ENCODE measurements at places on chromosomes 5 and 9.

GRCh38 chr5:32942225-32942989, 231.3 kb downstream of the NPR3 start:
- no peak for DNase-seq

- no peak for DNase-seq
These were observed 20.2 kb downstream of the EXD3 start for GRCh38 chr9:137402746-137403145.

- no peak for DNase-seq
These were observed 547.1 kb downstream of the CDH12 start for GRCh38 chr5:22306011-22306410.

DNA sequence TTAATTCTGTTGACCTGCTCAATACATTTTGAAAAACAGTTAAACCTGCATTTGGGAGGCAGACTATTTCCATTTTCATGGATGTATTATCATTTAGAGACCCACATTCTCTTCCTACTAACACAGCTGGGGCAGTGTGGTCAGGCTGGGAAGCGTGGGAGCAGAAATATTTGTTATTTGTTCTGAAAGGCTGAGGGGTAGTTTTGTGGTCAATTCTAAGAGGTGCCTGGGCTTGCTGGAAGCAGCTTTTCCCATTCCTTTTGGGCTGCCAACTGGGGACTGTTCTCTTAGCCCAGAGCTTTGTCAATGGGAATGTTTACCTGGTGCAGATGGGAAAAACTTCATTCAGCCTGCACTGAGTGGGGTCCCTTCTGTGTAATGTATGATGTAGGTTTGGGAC, 171.4 kb upstream of the DAP start:
- no peak for DNase-seq

DNA sequence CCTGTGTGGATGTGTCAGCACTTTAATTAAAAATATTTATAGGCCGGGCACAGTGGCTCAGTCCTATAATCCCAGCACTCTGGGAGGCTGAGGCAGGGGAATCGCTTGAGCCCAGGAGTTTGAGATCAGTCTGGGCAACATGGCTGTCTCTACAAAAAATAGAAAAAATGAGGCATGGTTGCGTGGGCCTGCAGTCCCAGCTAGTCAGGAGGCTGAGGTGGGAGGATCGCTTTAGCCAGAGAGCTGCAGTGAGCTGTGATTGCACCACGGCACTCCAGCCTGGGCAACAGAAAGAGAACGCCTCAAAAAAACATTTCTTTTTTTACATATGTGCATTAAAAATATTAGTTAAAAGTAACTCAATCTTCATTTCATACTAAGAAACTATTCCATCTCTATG, 6.2 kb downstream of the TBC1D9B start:
- DNase-seq = no peak

- DNase-seq = no peak
These were observed 31.4 kb downstream of the GCNT1 start for GRCh38 chr9:76490249-76490990.

DNA sequence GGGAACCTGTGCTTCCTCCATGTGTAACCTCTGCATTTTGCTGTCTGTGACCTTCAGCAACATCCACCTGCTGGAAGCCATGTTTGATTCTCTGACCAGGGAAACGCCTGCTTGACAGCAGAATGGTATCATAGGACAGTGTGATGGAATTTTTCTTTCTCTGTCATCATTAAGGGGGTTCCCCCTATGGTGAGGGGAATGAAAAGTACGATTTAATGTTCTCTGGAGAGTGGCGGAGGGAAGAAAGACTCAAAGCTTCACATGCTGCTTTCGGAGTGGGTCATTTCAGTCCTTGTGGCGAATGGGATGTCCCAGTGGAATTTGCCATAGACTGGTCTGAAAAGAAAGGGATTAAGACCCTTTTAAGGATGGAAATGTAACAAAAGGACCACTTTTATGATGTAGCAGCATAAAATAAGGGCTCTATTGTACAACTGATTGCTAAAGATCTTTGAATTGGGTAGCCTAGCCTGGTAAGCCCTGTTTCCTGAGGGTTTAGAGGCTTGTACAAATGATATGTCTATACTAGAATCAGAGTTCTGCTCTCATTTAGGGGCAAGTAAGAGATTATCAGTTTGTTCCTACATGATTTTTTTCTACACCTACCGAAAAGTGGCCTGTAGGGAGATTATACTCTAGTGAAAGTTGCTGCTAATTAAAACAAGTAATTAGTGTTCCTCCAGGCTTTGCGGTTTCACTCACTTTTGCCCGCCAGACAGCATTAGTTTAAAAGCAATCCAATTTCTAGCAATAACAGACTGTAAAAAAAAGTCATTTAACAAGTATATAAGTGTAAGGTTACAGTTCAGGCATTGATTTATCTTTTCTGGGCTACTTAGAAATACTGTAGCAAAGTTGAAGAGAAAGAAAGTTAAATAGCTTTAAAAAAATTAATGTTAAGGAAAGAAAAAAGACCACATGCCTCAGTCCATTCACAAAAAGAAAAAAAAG, 904.5 kb downstream of the NR2F1-AS1 start:
- DNase-seq = no peak

- no peak for DNase-seq
These were observed 77.9 kb upstream of the ATG10 start for GRCh38 chr5:81893961-81894360.

- DNase-seq = no peak
These were observed 29.8 kb upstream of the BNIP1 start for GRCh38 chr5:173114536-173114935.

GRCh38 chr5:28751396-28751795, 1713.0 kb upstream of the CDH9 start:
- DNase-seq = no peak

DNA sequence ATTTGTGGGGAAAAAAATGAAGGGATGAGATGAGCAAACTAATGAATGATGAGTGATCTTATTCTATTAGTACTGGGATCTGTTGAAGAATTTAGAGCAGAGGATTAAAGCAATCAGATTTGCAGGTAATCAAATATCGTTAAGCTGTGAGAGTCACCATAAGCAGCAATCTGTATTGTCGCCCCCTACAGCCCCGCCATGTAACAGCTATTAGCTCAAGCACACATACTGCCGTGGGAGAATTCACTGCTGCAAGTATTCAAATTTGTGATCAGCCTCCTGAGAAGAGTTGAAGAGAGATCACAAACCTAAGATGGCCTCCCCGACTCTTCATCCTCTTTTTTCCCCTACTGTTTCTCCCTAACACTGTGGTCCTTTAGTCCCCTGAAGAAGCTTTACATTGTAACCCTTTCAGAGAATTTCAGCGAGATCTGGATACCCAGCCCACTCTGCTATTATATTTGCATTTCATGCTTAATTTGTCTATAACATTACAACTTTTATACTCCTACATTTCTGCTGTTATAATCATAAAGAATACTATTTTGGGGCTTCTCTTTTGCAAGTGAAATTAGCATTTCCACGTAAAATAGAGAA, 28.5 kb upstream of the PHF24 start:
- no peak for DNase-seq

DNA sequence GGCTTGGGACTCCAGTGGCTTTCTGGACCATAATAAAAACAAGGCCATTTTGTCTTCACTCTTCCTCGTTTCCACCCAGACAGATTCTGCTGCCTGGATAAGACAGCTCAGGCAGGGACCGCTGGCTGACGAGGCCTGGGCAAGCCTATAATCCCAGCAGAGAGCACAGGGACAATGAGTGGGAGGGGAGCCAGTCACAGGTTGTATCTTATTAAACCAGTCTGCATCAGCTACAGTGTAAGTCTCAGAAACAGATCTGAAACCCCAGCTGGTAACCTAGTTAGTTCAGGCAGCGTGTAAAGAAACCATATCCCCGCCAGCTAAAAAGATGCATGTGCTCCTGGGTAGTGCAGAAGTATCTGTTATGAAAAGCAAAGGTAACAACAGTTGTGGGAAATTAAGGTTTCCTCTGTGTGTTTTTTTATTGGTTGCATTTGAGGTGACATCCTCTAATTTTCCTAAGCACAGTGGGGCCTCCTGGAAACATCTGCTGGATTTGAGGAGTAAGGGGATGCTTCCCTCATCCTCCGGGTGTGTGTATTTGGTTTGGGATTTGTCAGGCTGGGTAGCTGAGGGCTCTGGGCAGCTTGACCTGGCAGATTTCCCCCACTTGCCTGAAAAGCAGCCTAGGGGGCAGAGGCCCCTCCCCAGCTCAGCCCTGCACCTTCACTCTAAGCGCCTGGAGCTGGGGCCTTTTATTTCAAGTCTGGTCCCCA, 15.2 kb upstream of the TAL2 start:
- no peak for DNase-seq

DNA sequence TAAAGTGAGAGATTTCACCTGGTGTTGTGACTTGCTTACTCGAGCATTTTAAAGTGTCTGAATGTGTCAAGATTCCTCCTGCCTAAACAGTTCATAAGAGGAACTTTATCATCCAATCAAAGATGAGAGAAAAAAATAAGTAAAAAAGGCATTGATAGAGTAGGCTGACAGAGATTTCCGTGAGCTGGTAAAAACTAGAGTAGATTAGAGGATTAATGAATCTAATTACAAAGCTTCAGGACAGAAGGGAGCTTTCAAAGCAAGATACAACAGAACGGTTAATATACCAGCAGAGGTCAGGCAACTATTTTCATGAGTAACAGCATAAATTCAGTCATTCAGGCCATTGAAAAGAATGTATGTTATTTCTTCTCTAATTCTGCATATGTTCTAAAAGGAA, 91.5 kb downstream of the ADAMTS6 start:
- DNase-seq = no peak

DNA sequence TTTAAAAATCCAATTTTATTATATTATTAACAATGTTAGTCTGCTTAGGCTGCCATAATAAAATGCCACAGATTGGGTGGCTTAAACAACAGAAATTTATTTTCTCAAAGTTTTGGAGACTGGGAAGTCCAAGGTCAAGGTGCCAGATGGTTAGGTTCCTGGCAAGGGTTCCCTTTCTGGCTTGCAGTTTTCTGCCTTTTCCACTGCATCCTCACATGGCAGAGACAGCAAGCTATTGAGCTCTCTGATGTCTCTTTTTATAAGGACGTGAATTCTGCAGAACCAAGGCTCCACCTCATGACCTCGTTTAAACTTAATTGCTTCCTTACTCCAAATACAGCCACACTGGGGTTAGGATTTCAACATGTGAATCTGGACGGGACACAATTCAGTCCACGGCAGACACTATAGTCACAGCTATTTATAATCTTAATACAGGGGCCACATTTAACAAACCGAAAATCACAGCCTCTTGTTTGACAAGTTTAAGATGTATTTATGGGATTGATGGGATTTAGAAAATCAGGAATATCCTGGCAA, 174.9 kb upstream of the PUM3 start:
- DNase-seq = no peak

DNA sequence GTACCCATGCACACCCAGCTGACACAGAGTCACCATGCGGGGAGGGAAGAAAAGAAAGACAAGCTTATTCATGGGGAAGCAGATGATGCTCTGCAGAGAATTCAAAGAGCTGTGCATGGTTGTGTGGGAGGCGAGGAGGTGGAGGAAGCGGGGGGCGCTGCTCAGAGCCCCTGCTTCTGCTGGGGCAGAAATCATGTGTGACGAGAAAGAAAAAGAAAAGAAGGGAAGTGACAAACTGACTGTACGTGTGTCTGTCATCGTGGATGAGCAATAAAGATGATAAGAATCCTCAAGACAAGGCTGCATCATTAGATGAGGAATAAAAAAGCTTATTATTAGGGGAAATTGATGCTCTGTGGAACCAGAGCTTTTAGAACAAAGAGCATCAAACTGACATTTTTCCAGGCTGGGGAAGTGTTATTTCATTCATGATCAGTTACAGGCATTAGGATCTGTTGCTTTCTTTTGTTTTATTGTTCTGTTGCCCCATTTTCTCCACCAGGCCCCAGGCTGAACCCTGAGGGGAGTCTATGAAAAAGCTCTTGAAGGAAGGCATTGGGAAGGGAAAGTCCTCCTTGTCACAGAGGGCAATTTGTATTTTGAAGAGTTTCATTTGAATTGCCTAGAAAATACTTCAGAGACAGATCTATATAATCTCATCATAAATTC, 20.3 kb upstream of the SH3RF2 start:
- no peak for DNase-seq

- no peak for DNase-seq
These were observed 25.4 kb upstream of the MYOT start for GRCh38 chr5:137842296-137842695.

DNA sequence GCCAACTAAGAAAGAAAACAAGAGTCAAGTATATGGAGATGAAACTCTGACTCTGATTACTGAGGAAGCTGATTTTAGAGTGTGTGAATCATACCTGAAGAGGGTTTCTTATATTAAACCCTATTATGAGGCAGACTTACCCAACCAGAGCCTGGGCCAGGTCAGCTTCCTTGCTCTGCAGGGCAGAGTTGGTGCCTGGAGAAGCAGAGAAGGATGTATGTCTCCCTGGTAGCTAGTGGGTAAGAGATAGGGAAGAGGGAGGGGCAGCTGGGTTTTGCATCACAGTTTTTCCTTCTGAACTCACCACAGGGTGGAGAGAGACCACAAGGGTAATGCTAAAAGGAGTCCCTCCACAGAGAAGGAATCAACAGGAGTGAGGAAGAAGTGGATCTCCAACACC, 104.1 kb downstream of the CMYA5 start:
- no peak for DNase-seq

GRCh38 chr9:79254900-79255650, 316.7 kb upstream of the TLE4 start:
- DNase-seq = no peak

DNA sequence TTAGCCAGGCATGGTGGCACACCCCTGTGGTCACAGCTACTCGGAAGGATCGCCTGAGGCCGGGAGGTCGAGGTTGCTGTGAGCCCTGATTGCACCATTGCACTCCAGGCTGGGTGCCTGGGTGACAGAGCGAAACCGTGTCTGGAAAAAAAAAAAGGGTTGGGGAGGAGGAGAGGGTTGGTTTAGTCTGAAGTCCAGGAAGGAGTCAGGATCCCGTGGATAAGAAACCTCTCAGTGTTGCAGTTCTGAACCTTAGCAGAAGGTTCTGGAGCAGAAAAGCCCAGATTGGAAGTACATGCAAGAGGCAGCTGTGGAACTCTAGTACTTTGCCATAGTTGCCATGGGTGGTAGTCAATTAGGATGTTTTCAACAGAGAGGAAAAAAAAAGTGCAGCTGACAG, 125.2 kb upstream of the CPEB4 start:
- no peak for DNase-seq

GRCh38 chr9:120559546-120559945, 20.4 kb downstream of the CDK5RAP2 start:
- DNase-seq = no peak

GRCh38 chr9:98385751-98386150, 130.3 kb upstream of the TBC1D2 start:
- DNase-seq = no peak

GRCh38 chr9:98235126-98235525, 20.3 kb downstream of the TBC1D2 start:
- no peak for DNase-seq

DNA sequence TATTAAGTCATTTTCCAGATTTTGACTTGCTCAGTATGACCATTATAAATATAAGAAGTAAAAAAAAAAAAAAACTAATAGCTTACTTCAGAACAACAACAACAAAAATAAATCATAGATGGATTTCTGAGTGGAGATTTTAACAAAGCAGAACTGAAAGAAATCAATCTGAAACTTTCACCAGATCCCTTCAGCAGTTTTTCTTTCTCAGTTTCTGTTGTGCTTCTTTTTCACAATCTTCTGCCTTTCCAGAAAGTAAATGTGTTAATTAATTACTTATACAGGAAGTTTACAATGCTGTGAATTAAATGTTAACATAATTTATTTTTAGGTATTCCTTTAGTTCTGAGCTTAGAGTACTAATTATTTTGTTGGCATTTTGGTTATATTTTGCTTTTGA, 73.5 kb downstream of the CHSY3 start:
- DNase-seq = no peak

GRCh38 chr9:95090023-95090791, 227.3 kb downstream of the FANCC start:
- no peak for DNase-seq
